GM13977 (cell line): ENCODE measurements at places on chromosomes 12 and 14.

DNA sequence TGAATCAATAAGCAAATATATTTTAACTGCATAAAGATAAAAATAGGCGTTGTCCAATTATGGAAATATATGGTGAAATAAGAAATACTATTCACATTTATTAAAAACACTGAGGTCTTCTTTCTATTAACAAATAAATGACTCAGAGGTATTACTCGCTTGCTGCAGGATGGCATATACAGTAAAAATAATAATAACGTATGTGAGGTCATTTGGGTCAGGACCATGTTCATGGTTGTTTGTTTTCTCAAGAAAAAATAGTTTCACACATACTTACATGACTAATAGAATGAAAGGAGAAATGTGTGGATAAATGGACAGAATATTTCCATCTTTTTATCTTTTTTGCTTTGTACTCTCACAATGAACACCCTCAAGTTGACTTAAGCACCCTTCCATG lies 46.5 kb upstream of the RTL1 start:
- DNase-seq, result no peak

GRCh38 chr12:115095073-115095748 lies 411.2 kb upstream of the TBX3 start:
- no peak for DNase-seq

DNA sequence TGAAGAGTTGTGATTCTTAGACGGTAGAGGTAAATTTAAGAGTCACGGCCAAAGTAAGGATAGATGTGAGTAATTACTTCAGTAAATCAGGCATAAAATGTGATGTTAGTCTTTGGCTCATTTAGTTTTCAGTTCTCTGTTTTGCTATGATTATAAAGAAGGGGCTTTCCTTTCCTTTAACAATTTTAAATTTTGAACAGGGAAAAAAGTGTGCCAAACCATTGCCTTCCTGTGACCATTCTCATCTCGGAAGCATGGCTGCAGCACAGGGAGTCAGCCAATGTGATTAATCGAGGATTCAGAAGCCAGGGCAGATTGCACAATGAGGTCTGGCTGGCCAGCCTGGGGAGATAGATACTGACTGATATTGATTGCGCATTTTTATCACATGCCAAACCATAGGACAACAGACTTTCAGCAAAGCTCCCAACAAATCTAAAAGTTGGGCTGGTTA lies 480.2 kb upstream of the PRICKLE1 start:
- DNase-seq, result no peak

DNA sequence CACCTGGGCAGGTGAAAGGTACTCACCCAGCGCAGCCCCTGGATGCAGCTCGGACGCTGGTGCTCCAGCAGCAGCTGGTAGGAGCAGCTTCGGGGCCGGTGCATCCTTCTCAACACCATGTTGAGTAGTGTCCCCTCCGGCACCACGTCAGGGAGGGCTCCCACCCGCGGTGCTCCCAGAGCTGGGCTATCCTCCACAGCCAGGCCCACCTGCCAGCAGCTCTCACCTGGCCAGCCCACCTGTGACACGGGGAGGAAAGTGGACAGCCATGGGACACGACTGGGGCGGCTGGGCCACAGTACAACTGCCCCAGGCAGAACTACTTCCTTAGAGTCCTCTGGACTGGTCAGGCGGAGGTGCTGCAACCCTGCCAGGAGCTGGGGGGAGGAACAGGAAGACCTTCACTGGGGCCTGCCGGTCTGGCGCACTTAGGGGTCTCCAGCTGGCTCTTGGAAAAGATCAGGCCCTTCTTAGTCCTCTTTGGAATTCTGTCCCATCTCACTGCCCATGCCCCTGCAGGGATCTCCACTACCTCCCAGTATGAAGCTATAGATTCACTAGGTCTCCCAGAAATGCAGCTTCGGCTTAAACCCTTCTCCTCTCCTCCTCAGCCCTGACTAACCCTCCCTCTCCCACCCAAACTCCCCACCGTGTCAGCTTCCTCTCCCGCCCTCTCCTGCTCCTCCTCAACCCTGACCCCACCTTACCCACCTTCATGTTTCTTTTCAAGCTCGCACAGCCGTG lies 668 bp downstream of the RAPGEF3 start:
- no peak for DNase-seq

- no peak for DNase-seq
Observed at GRCh38 chr12:89698607-89699006, 10.0 kb downstream of the ATP2B1 start.

GRCh38 chr12:116459916-116460663 lies 99.1 kb upstream of the MAP1LC3B2 start:
- no peak for DNase-seq

- no peak for DNase-seq
Observed at GRCh38 chr14:73235531-73236155, 1.7 kb upstream of the PAPLN start.

DNA sequence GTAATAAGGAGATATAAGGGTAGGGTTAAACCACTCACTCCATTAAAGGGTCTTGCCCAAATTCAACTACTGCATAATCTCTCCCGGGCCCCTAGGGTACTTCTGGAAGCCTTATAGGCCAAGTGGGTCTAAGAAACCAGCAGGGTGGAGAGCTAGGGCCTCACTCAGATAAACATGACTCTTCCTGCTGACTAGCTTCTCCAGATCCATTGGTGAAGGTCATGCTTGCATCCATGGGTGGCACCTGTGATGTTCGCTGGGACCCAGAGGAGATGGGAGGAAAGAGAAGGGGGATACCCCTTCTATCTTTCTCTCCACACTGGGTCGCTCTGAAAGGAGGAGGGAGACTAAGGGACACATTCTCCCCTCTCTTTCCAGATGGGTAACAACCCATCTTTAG lies 36.1 kb upstream of the HIGD1C start:
- DNase-seq, result no peak
